ENCODE measurements at places on chromosomes 7 and 10.

DNA sequence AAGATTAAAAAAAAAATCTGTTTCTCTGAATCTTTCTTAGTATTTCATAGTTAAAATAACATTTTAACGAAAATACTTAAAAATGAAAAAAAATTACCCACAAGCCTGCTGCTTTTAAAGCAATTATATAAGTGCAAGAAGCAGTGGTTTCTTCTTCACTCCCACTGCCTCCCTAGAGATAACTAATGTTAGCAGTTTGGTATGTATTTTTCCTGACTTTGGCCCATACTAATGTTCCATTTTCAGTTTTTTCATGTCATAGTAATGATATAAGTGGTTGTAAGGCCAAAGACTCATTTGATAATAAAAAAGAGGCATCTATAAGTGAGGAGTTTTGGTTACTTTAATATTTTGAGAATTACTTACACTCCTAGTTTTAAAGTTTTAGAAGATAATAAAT lies 24.3 kb upstream of the LAMB1 start:
- no peak for DNase-seq

DNA sequence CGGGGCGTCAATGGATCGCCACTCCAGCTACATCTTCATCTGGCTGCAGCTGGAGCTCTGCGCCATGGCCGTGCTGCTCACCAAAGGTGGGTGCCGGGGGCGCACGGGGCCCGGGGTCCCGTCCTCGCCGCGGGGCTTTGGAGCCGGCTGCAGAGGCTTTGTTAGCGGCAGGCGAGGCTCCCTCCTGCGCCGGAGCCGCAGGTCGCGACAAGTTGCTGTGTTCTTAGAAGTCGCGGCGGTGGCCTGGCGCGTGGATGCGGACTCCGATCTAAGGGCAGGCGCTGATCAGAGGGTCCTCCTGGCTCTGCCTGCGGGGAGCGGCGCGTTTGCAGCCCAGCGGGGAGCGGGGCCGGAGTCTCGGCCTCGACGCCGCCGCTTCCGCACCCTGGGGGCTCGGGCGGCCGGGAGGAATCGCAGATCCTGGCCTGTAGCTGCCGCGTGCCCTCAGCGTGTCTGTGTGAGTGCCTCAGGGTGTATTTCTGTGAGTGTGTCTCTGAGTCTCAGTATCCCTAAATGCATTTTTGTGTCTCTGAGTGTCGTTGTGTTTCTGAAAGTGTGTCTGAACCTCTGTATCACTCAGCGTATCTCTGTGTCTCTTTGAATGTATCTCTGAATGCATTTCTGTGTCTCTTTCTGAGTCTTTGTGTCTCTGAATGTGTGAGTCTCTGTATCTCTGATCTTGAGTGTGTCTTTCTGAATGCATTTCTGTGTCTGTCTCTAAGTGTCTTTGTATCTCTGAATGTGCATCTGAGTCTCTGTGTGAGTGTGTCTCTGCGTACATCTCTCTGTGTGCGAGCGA lies 766 bp downstream of the BAMBI start:
- peak; percentile 55 for DNase-seq

DNA sequence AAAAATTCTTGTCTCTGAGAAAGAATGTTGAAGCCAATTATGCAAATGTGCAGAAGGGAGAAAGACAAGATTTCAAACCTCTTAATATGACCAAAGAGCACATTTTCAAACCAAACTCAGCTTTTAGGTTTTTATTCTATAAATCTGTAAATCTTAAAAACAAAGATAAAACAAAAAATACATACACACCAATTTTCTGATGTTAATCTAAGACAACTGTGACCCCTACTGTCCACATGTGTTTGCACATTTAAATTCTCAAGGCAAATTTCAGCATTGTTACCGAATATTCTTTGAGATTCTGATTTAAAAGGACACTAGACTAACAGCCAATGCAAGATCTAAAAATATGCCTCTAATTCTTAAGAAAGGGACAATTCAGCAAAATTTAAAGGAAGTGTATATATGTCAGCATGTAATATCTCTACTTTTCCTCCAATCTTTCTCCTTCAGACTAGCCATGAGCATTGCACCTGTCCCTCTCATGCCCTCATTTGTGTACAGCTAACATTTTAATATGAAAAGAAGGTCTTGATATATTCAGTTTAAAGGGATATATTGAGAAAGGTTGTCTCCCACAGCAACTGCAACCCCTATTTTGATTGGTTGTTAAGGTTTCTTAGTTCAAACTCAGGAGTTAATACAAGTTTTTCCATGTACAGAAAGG lies 417.9 kb downstream of the IPMK start:
- DNase-seq = no peak

DNA sequence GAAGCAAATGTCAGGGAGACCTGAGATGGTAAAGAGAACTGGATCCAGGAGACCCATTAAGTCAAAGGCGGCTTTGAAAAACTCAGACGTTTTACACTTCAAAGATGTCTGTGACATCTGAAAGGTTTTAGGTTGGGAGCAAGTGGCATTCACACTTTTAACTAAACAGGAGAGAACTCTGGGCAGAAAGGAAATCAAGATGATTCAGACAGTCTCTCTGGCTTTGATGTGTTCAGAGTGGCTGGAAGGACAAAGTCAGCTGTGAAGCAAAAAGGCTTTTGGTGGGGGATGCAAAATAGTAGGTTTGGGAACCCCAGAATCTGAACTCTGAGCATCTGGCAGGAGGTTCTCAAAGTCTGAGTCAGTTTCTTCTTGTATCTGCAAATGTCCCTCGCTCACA lies 66.6 kb downstream of the PRKCQ start:
- DNase-seq = no peak

- DNase-seq = no peak
Measured at GRCh38 chr10:67666416-67667034, 29.5 kb downstream of the CTNNA3 start.

- DNase-seq = no peak
Measured at GRCh38 chr10:17873946-17874345, 64.8 kb downstream of the MRC1 start.

- no peak for DNase-seq
Measured at GRCh38 chr7:38962028-38962427, 15.7 kb upstream of the POU6F2 start.

- DNase-seq = no peak
Measured at GRCh38 chr10:119119400-119119799, 15.5 kb downstream of the DENND10 start.

GRCh38 chr10:118273662-118274061 lies 68.5 kb downstream of the FAM204A start:
- no peak for DNase-seq

DNA sequence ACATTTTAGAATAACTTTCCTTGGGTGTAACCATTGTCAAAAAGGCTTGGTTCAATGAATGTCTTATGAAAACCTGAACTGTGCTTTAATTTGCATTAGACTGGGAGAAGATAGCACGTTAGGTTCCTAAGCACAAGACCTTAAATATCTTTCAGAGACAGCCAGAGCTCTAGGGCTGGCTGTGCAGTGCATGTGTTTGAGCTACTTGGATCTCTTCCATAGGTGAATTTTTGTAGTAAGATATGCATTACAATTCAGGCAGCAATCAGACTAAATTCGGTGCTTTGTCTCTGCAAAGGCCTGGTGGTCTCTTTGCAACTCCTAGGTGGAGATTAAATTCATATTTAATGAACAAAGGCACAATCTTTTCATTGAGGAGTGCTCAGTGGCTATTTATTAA lies 192.0 kb downstream of the ZNF438 start:
- no peak for DNase-seq

DNA sequence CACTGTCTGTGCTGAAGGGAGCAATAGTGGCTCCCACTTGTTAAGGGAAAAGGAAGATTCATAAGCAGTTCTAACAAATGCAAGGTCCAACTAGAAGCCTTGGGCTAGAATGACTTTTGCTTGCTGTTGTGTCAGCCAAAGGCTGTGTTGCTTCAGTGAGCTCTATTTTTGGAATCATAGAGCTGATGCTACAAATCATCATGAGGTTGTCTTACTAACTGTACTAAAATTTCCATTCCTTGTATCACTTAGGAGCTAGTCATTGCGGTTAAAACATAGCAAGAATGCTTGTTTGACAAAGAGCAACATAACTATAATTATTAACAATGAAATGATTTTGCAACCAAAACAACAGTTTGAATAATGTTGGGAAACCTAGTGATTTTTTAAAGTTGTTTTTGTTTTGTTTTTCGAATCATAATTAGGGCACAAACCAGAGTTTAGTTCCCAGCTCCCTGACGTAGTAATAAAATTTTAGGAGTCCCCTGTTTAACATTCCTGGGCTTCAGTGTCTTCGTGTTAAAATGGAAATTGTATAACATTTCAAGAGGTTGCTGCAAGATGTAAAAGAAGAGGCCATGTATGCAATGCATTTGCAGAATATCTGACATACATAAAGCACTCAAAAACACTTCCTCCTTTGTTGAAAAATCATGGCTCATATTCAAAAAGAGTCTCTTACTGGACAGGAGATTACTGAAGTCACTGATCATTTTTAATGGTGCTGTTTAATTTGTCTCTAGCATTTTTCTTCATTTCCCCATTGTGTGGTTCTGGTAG lies 183.4 kb downstream of the MACC1 start:
- DNase-seq = no peak

GRCh38 chr10:57535306-57535705 lies 732.4 kb downstream of the IPMK start:
- no peak for DNase-seq

DNA sequence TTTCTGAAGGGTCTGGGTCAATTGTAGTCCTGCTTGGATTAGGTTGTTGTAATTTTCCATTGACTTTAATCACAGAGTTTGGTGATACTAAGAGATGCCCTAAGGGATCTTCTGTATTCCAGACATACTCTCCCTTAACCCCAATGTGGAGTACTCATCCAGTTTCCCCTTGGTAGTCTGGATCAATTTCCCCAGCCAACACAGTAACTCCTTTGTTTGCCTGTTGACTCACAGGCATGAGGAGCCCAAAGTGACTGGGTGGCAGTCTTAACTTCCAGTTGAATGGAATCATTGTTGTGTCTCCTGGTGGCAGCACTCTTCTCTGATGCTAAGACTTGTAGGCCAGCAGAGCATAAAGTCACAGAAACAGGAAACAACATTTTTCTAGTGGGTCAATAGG lies 41.5 kb upstream of the PIK3CG start:
- DNase-seq = no peak

DNA sequence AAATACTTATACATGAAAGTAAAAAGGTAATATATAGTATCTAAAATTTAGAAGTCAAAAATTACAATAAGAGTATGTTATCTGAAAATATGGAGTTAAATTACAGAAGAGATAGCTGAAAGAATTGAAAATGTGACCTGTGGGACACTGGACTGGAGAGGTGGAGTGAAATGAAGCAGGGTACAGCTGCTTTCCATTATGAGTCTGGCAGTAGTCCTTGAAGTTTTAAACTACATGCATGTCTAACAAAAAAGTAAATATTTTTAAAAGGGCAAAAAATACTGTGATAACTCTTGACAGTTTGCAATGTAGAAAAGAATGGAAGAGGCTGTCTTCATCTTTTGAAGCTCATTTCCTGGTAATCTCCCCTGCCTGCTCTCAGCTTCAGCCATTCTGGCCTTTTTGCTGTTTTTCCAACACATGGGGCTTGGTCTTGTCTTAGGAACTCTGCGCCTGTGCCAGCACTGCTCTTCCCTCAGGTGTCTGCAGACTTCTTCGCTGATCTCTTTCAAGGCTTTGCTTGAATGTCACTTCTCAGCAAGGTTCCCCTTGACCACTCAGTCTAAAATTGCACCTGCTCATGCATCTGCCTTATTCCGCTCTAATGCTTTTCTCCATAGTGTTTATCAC lies 36.9 kb downstream of the PTPRZ1 start:
- no peak for DNase-seq

Data from D341Med (cell line).